ENCODE measurements at places on chromosomes 5 and 9. TPM values are rescaled to one million over a fixed set of nuclear protein-coding genes. Genes with fewer than 3 reads are reported as not detected.

Gene SLC36A2
- total RNA-seq: not detected

Gene MRPL41
- total RNA-seq: 158 TPM

Gene UBAC1
- total RNA-seq: 33.6 TPM

Gene BRINP1
- not detected for total RNA-seq

Gene GLIPR2
- 25.6 TPM for total RNA-seq

Gene SLCO4C1
- total RNA-seq: 1.4 TPM

Gene EIF4E1B
- not detected for total RNA-seq

Gene GPRIN1
- 0.54 TPM for total RNA-seq

Gene GPR150
- total RNA-seq: 2.1 TPM

Gene OTP
- not detected for total RNA-seq

Gene GABBR2
- not detected for total RNA-seq

Gene SH3TC2
- total RNA-seq: not detected

Gene FST
- total RNA-seq: not detected

Gene PCDHGA4
- total RNA-seq: not detected

Gene FOXD4L6
- total RNA-seq: 0.16 TPM

Gene NEUROG1
- total RNA-seq: not detected

Gene LCP2
- 387 TPM for total RNA-seq

Gene PPP2R2B
- total RNA-seq: 5.9 TPM

Gene PPP2CA
- total RNA-seq: 104 TPM

Gene GRXCR2
- total RNA-seq: not detected

Gene RFESD
- 5.6 TPM for total RNA-seq

Gene CWC27
- total RNA-seq: 15.5 TPM

Gene SEMA5A
- total RNA-seq: 1.5 TPM

Gene TMEM232
- total RNA-seq: 1.5 TPM

Gene UNC5A
- total RNA-seq: not detected

Gene RNF180
- not detected for total RNA-seq

Gene UBE2B
- 101 TPM for total RNA-seq

Gene FLT4
- 5.4 TPM for total RNA-seq

Gene SLC30A5
- total RNA-seq: 22.2 TPM

Gene FBLL1
- 0.18 TPM for total RNA-seq

Gene CCL28
- 16.2 TPM for total RNA-seq

Gene RASA1
- total RNA-seq: 32.5 TPM

Gene HRH2
- 5.5 TPM for total RNA-seq

Gene SMIM33
- 0.58 TPM for total RNA-seq

Gene HEMGN
- total RNA-seq: 1.6 TPM

Gene C1QTNF2
- total RNA-seq: not detected

Gene IL13
- 1.9 TPM for total RNA-seq

Gene NUP155
- 28.0 TPM for total RNA-seq

Gene SPRY4
- 0.10 TPM for total RNA-seq

Gene COL5A1
- 0.18 TPM for total RNA-seq

Gene NR5A1
- total RNA-seq: 0.30 TPM

Gene EFNA5
- 0.36 TPM for total RNA-seq

All from T-cell (primary cell).